ENCODE measurements at places on chromosomes 5 and 9. TPM values are rescaled to one million over a fixed set of nuclear protein-coding genes. Genes with fewer than 3 reads are reported as not detected.

DNA sequence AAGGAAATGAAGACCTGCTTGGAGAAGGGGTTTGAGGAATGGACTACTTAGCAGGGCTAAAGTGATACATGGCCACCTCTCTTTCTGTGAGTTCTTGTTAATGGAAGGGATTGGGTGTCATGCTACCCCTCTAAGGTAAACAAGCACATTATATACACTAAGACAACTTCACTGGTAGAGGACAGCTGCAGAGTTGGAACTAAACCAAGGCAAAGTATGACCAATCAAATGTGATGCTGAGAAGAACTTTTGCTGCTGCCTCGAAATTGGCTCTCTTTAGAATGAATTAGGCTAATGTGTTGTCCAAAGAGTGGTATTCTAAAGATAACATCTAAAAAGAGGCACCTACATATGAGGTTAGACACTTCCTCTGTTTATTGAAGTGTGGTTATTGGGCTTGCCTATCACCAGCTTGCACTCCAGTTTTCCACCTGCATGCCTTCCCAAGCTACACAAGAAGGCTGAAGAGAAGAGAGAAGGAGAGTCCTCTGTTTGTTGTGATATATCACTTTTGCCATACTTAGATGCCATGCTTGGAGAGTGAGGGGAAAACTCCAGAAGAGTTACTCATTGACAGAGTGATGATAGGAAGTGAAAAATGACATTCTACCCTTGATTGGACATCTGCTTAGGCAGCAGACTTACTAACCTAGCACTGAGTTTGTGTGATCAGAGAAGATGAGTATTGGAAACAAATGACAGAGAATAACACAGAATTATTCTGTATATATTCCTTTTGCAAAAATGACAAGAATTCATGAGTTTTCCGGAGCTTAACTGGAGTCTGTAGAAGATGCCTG lies 536.1 kb downstream of the ZNF608 start:
- H3K4me3 ChIP-seq: no peak overlapping the region
- no peak overlapping the region for H3K27ac ChIP-seq
- no peaks in the 10 kb centered on the region for H3K36me3 ChIP-seq
- no peaks in the 10 kb centered on the region for H3K27me3 ChIP-seq
- H3K4me1 ChIP-seq: no peaks in the 10 kb centered on the region

Gene PPIC
- 118 TPM for total RNA-seq

DNA sequence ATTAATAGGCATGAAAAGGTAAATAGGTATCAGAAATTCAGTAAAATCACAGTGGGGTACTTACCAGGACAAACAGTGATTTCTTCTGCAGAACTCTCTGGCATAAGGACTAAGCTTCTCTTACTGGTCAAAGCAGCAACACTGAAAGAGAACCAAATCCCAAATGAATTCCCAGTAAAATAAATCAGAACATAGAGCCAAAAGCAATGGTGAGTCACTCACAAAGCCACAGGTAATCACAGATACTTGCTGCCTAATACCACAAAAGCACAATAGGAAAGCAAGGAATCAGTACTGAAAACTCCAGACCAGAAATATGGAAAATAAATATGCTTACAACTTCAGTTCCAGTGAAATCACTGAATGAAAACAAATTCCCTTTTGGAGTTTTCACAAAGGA lies 50.7 kb downstream of the UIMC1 start:
- peak; percentile 32 for DNase-seq
- no peaks in the 10 kb centered on the region for H3K4me1 ChIP-seq
- no peak overlapping the region for H3K4me3 ChIP-seq
- H3K27ac ChIP-seq: no peak overlapping the region
- peaks cover 17% of the 10 kb centered on the region for H3K36me3 ChIP-seq

Gene CNTNAP3
- 1.0 TPM for total RNA-seq

Gene HBEGF
- total RNA-seq: 4.9 TPM

Gene OBP2B
- total RNA-seq: not detected

- DNase-seq: no peak
- H3K4me3 ChIP-seq: no peak overlapping the region
- H3K27me3 ChIP-seq: no peaks in the 10 kb centered on the region
- no peak overlapping the region for H3K27ac ChIP-seq
- no peaks in the 10 kb centered on the region for H3K36me3 ChIP-seq
These were observed 311.7 kb upstream of the ZNF608 start for GRCh38 chr5:125057912-125058826.

Gene CACNA1B
- total RNA-seq: 0.60 TPM

DNA sequence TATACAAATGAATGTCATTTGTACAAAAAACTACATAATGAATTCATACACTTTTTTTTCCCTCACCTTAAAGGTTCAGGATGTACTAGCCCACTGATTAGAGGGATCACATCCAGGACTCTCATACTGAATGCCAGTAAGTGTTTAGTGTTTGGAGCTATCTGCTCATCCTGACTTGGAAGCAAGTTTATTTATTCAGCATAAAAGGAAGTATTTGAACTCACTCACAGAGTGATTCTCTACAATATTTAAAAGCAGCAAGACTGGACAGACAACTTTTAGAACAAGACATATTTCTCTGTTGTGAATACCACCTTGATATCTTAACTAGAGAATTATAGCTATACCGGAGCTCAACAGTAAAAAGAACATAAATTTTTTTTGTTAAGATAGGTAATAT lies 14.8 kb upstream of the IQGAP2 start:
- H3K4me1 ChIP-seq: peaks cover 20% of the 10 kb centered on the region
- H3K36me3 ChIP-seq: no peaks in the 10 kb centered on the region
- H3K27ac ChIP-seq: no peak overlapping the region
- H3K27me3 ChIP-seq: no peaks in the 10 kb centered on the region
- no peak overlapping the region for H3K4me3 ChIP-seq
- DNase-seq: no peak

DNA sequence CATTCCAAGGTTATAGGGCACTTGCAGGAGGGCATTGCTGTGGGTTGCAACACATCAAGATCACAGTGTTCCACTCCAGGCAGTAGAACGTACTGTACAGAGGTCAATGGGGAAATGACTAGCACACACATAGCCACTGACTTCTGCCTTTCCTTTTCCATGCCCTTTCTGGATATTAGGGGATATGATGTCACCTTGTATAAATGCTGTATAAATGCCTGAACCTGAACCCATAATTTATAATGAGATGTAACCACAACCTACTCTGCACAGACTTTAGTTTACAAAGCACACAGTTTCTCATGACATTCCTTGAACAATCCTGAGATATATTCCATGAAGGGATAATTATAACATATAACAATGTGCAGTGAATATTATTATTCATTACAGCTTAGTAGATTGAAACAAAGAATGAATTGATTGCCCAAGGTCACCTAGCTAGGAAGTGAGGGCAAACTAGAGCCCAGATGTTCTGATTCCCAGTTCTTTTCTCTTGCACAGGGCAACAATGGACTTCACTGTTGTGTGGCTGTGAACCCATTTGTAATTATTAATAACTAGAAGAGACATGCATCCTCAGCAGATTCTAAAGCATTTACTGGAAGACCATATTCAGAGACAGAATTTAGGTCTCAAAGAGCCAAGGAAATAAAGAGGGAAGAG lies 5.6 kb upstream of the ABLIM3 start:
- no peak overlapping the region for H3K4me3 ChIP-seq
- peaks cover 39% of the 10 kb centered on the region for H3K27me3 ChIP-seq
- no peaks in the 10 kb centered on the region for H3K36me3 ChIP-seq
- no peak overlapping the region for H3K27ac ChIP-seq
- DNase-seq: no peak
- no peaks in the 10 kb centered on the region for H3K4me1 ChIP-seq

Gene C9orf50
- 1.8 TPM for total RNA-seq

- no peaks in the 10 kb centered on the region for H3K27me3 ChIP-seq
- H3K27ac ChIP-seq: no peak overlapping the region
- H3K36me3 ChIP-seq: no peaks in the 10 kb centered on the region
These were observed 90.0 kb downstream of the STK10 start for GRCh38 chr5:172098046-172098445.

DNA sequence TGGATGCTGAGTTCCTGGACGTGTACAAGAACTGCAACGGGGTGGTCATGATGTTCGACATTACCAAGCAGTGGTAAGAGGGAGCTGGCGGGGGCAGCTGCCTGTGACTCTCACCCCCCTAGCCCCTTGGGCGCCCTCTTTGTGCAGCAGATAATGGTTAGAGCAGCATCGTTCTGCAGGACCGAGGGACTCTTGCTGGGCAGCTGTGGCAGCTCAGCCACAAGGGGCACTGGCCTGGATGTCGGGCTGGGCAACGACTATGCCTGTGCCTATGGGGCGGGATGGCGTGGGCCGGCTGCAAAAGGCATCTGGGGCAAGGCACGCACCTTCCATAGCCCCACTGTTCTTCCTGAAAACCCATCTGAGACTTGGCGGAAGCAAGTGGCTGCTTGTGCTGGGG lies 12.9 kb upstream of the AJM1 start:
- no peak for DNase-seq
- H3K27ac ChIP-seq: no peak overlapping the region
- H3K4me1 ChIP-seq: no peaks in the 10 kb centered on the region
- H3K36me3 ChIP-seq: peaks cover 35% of the 10 kb centered on the region
- no peak overlapping the region for H3K4me3 ChIP-seq

Gene NRARP
- total RNA-seq: 16.5 TPM

Gene GOLPH3
- 79.6 TPM for total RNA-seq

Gene KCNIP1
- 0.09 TPM for total RNA-seq

GRCh38 chr9:120978987-120979386 lies 52.4 kb upstream of the TRAF1 start:
- DNase-seq: no peak
- no peak overlapping the region for H3K27ac ChIP-seq
- no peaks in the 10 kb centered on the region for H3K27me3 ChIP-seq

- H3K27me3 ChIP-seq: no peaks in the 10 kb centered on the region
- DNase-seq: no peak
- no peak overlapping the region for H3K27ac ChIP-seq
- no peaks in the 10 kb centered on the region for H3K4me1 ChIP-seq
- H3K4me3 ChIP-seq: no peak overlapping the region
These were observed 100.8 kb upstream of the RANBP3L start for GRCh38 chr5:36402512-36402906.

GRCh38 chr5:10069637-10070313 lies 179.9 kb downstream of the ATPSCKMT start:
- H3K27ac ChIP-seq: no peak overlapping the region
- H3K4me3 ChIP-seq: no peak overlapping the region
- H3K27me3 ChIP-seq: no peaks in the 10 kb centered on the region
- no peak for DNase-seq

DNA sequence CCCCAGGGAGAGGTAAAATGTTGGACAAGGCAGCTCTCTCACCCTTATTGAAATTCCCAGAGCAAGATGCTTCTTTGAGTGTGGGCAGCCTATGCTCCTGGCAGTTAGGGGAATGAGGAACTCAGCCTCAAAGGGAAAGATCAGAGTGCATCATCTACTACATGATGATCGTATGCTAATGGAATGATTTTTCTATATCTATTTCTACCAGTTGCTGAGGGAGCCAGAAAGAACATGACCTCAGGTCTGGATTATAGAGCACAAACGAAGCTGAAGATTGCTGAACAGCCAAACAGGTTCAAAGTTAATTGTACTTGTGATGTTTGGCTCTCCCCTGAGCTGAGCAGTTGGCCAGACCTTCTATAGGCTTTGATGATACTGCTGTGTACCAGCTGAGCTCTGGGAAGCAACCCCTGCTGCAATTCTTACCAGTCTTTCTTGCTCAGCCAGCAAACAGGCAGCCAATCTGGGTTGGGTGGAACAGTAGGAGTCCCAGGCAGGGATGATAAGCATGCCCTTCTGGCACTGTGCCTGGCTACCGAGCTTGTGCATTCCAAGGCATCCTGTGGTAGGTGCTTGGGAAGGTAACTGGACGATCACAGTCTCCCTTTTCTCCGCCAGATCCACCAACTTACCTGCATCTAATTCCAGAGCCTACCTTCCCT lies 10.3 kb upstream of the FBXL7 start:
- H3K36me3 ChIP-seq: no peaks in the 10 kb centered on the region
- no peaks in the 10 kb centered on the region for H3K27me3 ChIP-seq
- H3K4me3 ChIP-seq: no peak overlapping the region
- no peak overlapping the region for H3K27ac ChIP-seq

Gene TRAF1
- total RNA-seq: 7.5 TPM

- H3K27me3 ChIP-seq: no peaks in the 10 kb centered on the region
- no peaks in the 10 kb centered on the region for H3K36me3 ChIP-seq
- H3K4me3 ChIP-seq: no peak overlapping the region
- no peak for DNase-seq
These were observed 7.6 kb downstream of the TPPP start for GRCh38 chr5:685262-686171.

DNA sequence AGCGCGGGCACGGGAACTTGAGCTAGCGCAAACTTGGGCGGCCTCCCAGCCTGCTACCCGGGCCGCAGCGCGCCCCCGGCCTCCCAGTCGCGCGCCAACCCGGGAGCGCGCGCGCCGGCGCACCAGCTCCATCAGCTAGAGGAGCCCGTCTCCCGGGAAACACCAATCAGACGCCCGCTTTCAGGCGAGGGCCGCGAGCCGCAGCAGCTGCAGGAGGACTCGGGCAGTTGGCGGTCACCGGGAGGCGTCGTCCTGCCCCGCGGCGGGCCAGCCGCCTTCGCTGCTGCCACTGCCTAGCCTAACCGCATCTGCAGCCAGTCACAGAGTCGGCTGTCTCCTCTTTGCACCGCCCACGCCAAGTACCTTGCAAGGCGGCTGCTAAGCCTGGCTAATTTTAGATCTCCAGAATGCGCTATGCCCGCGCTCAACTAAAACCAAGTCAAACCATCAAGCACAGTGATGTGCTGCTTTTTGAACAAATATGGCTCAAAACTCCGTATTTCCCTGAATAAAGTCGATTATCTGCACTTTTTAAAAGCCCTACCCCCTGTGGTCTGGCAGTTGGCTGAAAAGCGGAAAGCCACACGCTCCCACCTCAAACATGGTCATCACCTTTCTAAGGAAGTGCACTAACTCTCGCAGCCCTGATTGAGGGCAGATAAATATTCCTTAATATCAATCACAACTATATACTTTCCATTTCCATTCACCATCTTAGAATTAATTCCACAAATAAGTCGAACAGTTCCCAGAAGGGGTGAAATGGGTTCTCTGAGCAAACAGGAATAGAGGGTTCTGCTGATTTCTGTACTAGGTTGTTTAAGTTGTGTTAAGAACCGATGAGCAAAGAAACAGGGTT lies 221.8 kb downstream of the MEF2C start:
- peak overlapping the region; percentile 48 for H3K4me3 ChIP-seq
- DNase-seq: peak; percentile 94
- peaks cover 3% of the 10 kb centered on the region for H3K4me1 ChIP-seq

DNA sequence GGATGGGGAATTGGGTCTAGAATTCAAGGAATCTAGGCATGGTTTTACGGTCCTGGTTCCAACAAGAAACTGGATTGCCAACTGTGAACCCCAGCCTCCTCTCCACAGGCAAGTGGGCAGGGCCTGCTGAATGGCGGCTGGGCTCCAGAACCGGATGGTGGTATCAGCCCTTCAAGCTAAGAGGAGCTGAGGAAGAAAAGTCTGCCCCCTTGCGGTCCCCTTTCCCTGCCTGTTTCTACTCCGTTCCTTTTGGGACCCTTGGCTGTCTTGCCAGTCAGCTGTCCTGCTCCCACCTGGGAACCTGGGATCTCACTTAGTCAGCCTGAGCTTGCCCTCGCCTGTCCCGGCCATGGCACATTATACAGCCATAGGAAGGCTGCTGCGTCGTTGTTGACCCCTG lies 234.4 kb upstream of the DAPK1 start:
- no peaks in the 10 kb centered on the region for H3K27me3 ChIP-seq
- H3K36me3 ChIP-seq: no peaks in the 10 kb centered on the region
- no peak overlapping the region for H3K27ac ChIP-seq
- no peaks in the 10 kb centered on the region for H3K4me1 ChIP-seq
- DNase-seq: no peak
- H3K4me3 ChIP-seq: no peak overlapping the region

Gene CCL27
- 0.77 TPM for total RNA-seq

Measured in cardiac muscle cell (in vitro differentiated cells and primary cell).